ENCODE measurements at places on chromosomes 5 and 9. TPM values are rescaled to one million over a fixed set of nuclear protein-coding genes. Genes with fewer than 3 reads are reported as not detected.

GDA gene
- not detected for total RNA-seq

DNA sequence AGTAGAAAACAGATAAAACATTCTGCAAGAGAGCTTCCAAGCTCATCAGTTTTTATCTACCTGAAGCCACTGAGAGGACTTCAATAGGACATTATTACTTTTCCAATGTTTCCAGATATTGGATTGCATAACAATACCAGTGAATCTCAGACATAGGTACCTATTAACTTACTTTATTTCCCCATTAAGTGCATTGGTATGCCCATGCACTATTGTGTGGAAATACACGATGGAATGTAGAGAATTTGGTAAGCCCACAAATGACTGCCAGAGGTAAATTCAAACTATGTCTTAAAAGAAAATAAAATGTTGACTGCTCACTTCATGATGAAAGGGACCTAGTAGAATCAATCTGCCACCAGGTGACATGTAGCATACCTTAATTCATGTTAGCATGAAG is 48.1 kb upstream of the PRR16 start:
- no peak for DNase-seq

GABRA6 gene
- not detected for total RNA-seq

GRCh38 chr9:71632776-71633175 is 135.5 kb downstream of the CEMIP2 start:
- DNase-seq, result no peak

DNA sequence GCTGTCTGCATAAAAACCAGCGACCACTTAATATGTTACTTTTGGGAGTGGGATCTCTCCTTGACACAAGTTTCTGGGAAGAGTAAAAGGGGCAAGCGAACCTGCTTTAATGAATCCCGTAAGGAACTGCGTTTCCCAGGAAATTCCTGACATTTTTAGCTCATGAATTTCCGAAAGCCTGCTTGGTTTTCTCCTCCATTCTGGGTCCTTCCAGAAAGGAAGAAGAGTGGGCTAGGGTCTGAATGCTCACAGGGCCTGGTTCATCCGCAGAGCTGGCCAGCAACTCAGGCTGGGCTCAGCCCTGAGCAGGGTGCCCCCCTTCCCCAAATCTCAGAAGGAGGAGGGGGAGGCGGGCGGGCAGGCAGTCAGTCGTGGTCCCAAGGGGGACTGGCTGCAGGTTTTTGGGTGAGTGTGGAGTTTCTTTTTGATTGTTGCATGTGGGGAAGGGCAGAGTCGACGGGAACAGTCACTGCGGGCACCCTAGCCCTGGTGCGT is 1.2 kb upstream of the PURA start:
- DNase-seq, result no peak

DNA sequence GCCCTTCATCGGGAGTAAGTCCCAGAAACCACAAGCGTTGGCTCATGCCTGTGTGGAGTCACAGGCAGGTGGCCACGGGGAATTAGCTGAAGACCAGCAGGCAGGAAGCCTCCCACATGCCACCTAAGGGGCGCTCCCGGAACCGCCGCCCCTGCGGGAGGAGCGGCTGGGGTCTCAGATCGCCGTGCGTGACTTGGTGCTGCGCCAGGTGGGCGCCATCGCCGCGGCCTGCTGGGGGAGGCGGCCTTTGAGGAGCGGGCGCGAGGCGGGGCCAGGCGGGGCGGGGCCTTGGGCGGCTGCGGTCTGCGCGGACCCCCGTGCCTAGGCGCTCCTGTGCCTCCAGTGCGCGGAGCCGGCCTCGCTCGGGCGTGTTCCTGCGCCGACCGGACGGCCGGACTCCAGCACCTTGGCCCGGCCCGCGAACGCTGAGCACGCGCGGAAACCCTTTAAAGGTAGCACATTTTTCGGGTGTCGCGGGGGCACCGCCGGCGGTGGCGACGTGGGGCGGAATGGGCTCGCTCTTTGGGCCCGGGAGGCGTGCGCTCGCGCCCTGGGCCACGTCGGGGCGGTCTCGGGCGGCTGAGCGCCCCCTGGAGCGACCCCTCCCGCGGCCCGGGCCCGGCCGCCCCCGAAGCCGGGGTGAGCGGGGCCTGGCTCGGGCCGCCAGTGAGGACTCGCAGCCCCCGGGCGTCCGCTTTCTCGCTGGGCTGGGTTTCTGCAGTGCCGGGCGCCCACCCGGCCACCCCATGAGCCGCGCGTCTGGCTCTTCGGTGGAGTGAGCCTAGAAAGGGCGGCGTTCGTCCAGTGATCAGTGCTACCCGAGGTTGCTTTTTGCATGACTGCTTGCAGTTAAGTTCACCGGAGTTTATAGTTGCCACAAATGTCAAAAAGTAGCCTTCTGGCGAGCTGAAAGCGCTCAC is 24.5 kb downstream of the LECT2 start:
- no peak for DNase-seq

- no peak for DNase-seq
Observed at GRCh38 chr5:148393390-148393741, 9.6 kb downstream of the FBXO38 start.

GRCh38 chr5:164721656-164722055 is 1216.2 kb downstream of the MAT2B start:
- no peak for DNase-seq

DNA sequence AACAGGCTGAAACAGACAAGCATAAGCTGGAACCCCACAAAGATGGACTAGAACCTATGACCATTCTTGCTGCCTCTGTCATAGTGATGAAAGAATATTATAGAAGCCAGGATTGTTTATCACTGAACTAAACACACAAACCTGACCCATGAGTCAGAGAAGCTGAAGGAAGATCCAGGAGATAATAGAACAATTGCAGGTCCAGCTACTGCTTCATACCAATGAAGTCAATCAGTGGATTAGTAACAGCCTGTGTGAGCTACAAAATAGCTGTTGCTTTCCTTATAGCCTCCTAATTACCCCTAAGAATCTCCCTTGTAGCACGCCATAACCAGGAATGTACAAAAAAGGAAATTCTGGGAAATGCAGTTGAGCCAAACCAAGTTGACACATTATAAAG is 459.9 kb upstream of the ZNF462 start:
- no peak for DNase-seq

DNA sequence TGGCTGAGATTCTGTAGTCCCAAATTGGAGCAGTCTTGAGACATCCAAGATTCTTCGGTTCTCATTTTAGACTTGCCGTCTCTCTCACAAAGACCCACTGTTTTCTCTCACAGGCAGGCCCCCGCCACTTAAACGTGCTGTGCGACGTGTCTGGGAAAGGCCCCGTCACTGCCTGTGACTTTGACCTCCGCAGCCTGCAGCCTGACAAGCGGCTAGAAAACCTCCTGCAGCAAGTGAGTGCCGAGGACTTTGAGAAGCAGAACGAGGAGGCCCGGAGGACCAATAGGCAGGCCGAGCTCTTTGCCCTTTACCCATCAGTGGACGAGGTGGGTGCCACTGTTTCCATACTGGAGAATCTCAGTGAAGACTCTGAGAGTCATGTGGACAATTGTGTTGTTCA is 97.2 kb downstream of the DOCK8 start:
- no peak for DNase-seq

- DNase-seq, result no peak
Observed at GRCh38 chr5:45532826-45533624, 163.2 kb downstream of the HCN1 start.

- peak; percentile 29 for DNase-seq
Observed at GRCh38 chr9:103245369-103245768, 250.2 kb downstream of the CYLC2 start.

DNA sequence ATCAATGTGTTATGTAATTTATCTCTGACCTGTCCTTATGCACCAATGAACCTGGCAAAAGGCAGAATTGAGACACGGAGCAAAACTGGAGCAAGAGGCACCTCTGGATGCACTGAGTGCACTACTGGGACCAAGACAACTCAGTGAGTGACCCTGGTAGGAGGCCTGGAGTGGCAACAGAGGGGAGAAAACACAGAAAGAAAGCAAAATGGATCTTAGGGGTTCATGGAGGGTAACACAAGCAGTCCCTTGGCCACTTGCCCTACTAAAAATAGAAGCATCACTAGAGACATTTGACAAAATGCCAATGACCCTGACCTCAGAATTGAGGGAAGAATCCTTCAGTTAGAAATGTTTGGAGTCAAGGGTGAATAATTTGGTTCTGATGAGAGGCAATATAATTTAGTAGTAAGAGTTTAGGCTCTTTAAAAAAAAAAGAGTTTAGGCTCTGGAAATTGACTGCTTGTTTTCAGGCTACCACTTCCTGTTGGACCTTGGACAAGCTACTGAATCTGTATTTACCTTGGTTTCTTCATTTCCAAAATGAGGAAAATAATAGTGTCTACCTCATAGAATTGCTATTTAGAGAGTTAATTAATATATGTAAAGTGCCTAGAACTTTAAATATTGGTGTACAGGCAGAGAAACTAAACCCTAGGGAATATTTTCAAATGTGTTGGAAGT is 234.9 kb upstream of the TARS1 start:
- no peak for DNase-seq

DNA sequence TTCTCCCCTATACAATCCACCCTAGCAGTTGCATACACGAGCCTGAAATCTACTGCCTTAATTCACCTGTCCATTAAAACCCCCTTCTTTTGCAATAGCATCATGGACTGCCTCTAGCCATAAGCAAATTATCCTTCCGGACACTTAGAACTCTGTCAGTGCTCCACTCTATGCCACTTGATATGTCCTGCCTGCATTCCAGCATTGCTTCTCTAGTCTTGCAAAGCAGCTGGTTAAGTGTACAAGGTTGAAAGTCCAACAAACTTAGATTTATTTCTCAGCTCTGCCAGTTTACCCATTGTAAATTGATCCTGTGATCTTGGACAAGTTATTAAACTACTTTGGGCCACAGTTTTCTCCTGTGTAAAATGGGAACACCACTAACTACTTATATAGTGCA is 197.9 kb downstream of the EPB41L4A start:
- DNase-seq, result no peak

HACD4 gene
- total RNA-seq, result not detected

DNA sequence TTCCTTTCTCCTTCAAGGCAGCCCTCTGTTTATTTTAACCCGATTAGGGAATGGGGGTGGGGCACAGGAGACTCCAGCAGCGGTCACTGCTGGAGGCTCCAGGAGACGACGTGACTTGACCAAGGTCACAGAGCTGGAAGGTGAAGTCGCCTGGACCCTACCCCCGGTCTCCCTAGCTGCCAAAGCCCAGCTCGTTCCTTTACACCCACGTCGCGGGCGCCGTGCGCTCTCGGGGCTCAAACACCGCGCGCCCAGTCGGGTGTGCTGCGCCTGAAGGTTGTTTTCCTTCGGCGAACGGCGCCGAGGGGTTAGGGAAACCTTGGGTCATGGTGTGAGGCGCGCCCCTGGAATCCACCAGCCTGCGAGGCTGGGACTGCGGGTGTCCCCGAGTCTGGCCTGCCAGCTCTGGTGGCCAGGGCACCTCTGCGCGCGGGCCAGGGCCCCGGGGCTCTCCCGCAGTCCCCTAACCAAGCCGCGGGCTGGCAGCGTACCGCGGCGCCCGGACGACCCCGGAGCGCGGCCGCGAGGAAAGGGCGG is 747 bp upstream of the UNC5A start:
- no peak for DNase-seq

DNA sequence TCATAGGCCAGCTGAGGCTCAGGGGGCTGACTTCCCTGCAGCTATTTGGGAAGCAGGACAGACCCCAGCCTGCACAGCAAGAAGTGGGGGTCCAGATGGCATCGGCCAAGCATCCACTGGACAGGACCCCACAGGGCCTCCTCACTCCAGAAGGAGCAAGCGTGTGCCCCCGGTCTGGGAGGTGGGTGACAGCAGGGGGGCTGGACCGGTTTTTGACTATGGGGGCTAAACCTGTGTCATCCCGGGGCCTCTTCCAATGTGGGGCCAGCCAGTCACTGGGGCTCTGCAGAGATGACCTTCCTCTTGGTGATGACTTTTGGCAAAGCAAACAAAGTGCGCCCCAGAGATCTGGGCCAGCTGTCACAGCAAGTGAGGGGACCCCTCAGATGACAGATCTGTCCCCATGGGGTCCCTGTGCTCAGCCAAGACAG is 163.9 kb downstream of the OLFM1 start:
- no peak for DNase-seq

- no peak for DNase-seq
Observed at GRCh38 chr5:117189784-117190183, 615.2 kb upstream of the SEMA6A start.

DNA sequence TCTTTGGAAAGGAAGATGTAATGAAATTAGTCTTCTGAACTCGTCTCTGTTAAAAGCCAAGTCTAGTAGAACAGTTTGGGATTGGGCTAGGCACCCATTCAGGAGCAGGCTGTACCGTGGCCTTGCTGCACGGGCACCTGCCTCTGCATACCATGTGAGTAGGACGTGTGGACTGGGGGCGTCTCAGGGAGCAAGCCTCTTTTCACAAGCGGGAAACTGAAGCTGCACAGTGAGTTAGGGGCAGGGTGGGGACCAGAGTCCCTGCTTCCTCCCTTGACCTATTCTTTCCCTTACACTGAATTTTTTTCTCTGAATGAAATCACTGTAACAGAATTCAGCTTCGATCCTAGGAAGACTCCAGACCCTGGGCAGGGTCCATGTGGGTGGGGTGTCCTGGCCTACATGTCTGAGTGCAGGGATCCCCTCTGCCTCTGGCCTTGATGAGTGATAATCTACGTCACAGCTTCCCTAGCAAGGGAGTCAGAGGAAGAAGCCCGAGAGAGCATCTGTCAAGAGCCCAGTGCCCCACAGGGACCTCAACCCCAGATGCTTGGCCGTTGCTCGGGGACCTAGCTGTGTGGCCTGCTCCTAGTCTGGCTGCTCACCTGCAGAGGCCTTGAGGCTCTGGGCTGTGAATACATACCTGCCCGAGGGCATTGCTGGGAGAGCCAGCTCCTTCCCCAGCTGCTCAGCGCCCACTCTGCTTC is 15.1 kb downstream of the PHF2 start:
- no peak for DNase-seq

- DNase-seq, result no peak
Observed at GRCh38 chr9:132312873-132313272, 41.9 kb downstream of the SETX start.

- DNase-seq, result no peak
Observed at GRCh38 chr5:139903795-139904565, 108.4 kb downstream of the PSD2 start.

- DNase-seq, result no peak
Observed at GRCh38 chr5:31995006-31995405, 179.1 kb downstream of the GOLPH3 start.

DNA sequence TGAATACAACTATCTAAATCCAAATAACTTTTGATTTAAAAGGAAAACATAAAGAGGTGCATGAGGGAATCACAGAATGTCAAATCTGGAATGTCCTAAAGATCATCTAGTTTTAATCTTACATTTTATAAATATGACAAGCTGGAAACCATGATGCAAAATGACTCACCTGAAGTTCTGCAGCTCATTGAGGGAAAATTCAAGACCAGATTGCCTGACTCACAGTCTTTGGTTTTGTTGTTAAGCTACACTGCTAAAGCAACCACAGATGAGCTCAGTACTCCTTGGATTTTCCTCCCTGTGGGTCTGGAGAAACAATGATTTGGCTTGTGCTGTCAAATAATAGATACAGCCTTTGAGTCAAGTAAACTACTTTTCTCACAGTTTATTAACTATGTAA is 19.1 kb upstream of the EDIL3 start:
- DNase-seq, result no peak

Data from SJCRH30 (cell line).